ENCODE measurements at places on chromosomes 6 and 20. TPM values are rescaled to one million over a fixed set of nuclear protein-coding genes. Genes with fewer than 3 reads are reported as not detected.

Gene CST4
- not detected for total RNA-seq

Gene RRAGD
- total RNA-seq = 0.95 TPM

Gene CLVS2
- not detected for total RNA-seq

Gene SPEF1
- total RNA-seq = not detected

Gene GLP1R
- not detected for total RNA-seq

Gene TMEM200A
- total RNA-seq = not detected

Gene CTCFL
- not detected for total RNA-seq

Gene DEF6
- 0.25 TPM for total RNA-seq

Gene ZSCAN16
- 13.0 TPM for total RNA-seq

Gene BNIP5
- total RNA-seq = not detected

Gene MUC21
- total RNA-seq = not detected

Gene ITPA
- 51.2 TPM for total RNA-seq

Gene PPDPF
- 21.4 TPM for total RNA-seq

Gene FRMD1
- not detected for total RNA-seq

Gene ADGRF5
- 2.0 TPM for total RNA-seq

Gene HLA-DMB
- not detected for total RNA-seq

Gene CD40
- total RNA-seq = 12.7 TPM

Gene UNC93A
- not detected for total RNA-seq

Gene TEAD3
- 0.33 TPM for total RNA-seq

Gene GSTA2
- not detected for total RNA-seq

Gene ADGRG6
- total RNA-seq = 10.0 TPM

Gene LY6G6D
- not detected for total RNA-seq
